Neural progenitor cell (in vitro differentiated cells): ENCODE measurements at places on chromosomes 5 and 9. TPM values are rescaled to one million over a fixed set of nuclear protein-coding genes. Genes with fewer than 3 reads are reported as not detected.

- no peaks in the 10 kb centered on the region for H3K27me3 ChIP-seq
- peak overlapping the region; percentile 81 for H3K27ac ChIP-seq
- peaks cover 29% of the 10 kb centered on the region for H3K4me1 ChIP-seq
- DNase-seq: peak; percentile 68
Observed at GRCh38 chr5:95940758-95941682, 20.6 kb downstream of the ELL2 start.

DNA sequence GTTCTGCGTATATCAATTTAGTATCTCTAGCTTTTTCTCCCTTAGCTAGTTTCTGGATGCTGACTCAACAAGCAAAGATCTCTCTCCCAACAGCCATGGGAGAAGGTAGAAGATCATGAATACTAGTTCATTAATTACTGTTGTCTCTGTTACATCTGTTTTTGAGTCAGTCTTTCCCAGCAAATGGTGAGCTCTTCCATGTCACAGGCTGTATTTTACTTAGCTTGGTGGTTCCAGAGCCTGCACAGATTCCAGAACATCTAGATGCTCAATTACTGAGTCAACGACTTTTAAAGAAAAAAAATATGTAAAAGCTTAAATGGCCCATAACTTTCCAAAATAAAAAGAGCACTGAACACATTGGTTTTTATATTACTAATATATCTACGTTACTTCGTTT is 307.2 kb downstream of the NSG2 start:
- H3K4me3 ChIP-seq: no peak overlapping the region
- H3K27me3 ChIP-seq: no peaks in the 10 kb centered on the region
- H3K36me3 ChIP-seq: no peaks in the 10 kb centered on the region
- no peaks in the 10 kb centered on the region for H3K4me1 ChIP-seq
- no peak for DNase-seq

- peak; percentile 80 for DNase-seq
- H3K27me3 ChIP-seq: no peaks in the 10 kb centered on the region
- no peak overlapping the region for H3K4me3 ChIP-seq
- no peaks in the 10 kb centered on the region for H3K36me3 ChIP-seq
- H3K27ac ChIP-seq: peak overlapping the region; percentile 71
Observed at GRCh38 chr5:82165740-82166530, 112.2 kb downstream of the RPS23 start.

LRRC70 gene
- total RNA-seq: 0.79 and 1.2 TPM in 2 replicates

GRCh38 chr9:33166231-33167083 is 679 bp downstream of the B4GALT1 start:
- peak; percentile 21 for DNase-seq
- H3K27me3 ChIP-seq: peaks cover 50% of the 10 kb centered on the region
- no peaks in the 10 kb centered on the region for H3K36me3 ChIP-seq
- H3K27ac ChIP-seq: no peak overlapping the region

ELOVL7 gene
- 2.1 and 5.5 TPM in 2 replicates for total RNA-seq

GRCh38 chr9:111715471-111715870 is 54.1 kb downstream of the GNG10 start:
- no peaks in the 10 kb centered on the region for H3K36me3 ChIP-seq
- no peak overlapping the region for H3K4me3 ChIP-seq
- no peak for DNase-seq
- no peaks in the 10 kb centered on the region for H3K4me1 ChIP-seq

DNA sequence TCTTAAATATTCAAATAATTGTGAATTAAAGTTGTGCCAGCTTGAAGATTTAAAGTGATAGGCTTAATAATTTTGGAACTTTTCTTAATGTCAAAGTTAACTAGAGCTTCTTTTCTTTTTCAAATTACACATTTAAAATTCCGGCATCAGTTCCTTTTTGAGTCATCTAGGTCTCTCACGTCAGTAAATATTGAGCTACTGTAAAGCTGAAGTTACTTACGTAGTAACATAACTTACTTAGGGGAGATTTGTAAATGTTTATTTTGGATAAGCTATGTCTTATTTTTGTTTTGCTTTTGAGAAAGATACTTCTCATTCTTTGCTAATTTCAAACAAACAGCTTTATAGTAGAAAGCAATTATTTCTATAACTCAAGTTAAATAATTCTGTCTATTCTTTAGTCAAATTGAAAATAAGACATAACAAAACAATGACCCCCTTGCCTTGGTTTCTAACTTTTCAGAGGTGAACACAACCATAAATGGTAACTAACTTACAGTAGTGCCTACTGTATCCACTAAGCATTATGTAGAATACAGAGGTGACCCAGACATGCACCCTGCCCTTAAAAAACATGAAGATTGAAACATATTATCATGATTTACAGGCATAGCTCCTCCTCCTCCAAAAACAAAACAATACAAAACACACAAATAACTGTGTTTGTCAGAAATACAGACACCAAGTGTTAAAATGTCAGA is 29.8 kb downstream of the CD274 start:
- H3K36me3 ChIP-seq: no peaks in the 10 kb centered on the region
- H3K27ac ChIP-seq: no peak overlapping the region
- no peak for DNase-seq
- no peaks in the 10 kb centered on the region for H3K4me1 ChIP-seq
- H3K27me3 ChIP-seq: no peaks in the 10 kb centered on the region

IFNA2 gene
- total RNA-seq: not detected in 2 replicates

GRCh38 chr5:177526191-177526590 is 9.4 kb upstream of the DDX41 start:
- no peaks in the 10 kb centered on the region for H3K27me3 ChIP-seq
- H3K27ac ChIP-seq: no peak overlapping the region
- no peaks in the 10 kb centered on the region for H3K4me1 ChIP-seq
- H3K4me3 ChIP-seq: no peak overlapping the region

SLC1A3 gene
- 6.7 and 8.5 TPM in 2 replicates for total RNA-seq

DNA sequence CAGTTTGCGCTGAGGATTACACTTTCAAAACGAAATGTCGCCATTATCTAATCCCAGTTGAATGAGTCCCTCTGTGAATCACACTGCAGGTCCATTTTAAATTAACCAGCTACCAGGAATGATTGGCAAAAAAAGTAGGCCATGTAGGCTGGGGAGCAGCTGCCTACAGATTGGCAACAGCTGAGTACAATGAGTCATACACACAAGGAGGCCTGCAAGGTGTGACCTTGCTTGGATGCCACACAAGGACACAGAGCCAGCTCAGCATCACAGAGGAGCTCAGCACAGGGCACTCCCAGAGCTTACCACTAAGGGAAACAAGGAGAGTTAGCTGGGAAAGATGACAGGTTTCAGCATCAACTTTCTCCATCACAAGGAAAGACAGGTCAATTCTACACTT is 12.9 kb downstream of the HAVCR1 start:
- no peaks in the 10 kb centered on the region for H3K4me1 ChIP-seq
- no peaks in the 10 kb centered on the region for H3K36me3 ChIP-seq

SLC25A48 gene
- not detected in 2 replicates for total RNA-seq

- no peaks in the 10 kb centered on the region for H3K27me3 ChIP-seq
- peaks cover 29% of the 10 kb centered on the region for H3K36me3 ChIP-seq
- H3K4me1 ChIP-seq: peaks cover 20% of the 10 kb centered on the region
- H3K4me3 ChIP-seq: no peak overlapping the region
- H3K27ac ChIP-seq: no peak overlapping the region
- DNase-seq: no peak
Observed at GRCh38 chr5:172229904-172230303, 35.9 kb downstream of the EFCAB9 start.

SLC34A3 gene
- total RNA-seq: not detected in 2 replicates

PCDHA2 gene
- total RNA-seq: 3.7 and 5.9 TPM in 2 replicates

DNA sequence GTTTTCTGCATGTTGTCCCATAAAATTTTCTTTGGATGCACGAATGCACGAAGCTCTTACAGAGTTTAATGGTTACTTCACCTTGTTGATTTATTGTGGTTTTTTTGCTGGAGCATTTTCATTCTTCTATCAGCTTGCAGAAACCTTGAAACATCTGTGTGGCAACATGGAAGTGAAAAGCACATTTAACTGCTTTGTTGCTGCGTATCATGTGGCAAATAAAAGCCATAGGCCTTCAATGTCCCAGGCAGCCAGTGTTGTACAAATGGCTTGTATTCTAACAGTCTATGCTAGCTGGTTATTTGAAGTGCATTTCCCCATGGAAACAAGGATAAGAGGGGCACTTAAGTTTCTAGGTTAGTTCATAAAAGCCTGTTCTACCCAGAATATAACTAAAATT is 42.5 kb upstream of the RASGRF2 start:
- no peaks in the 10 kb centered on the region for H3K4me1 ChIP-seq
- H3K36me3 ChIP-seq: no peaks in the 10 kb centered on the region
- H3K27ac ChIP-seq: no peak overlapping the region
- H3K27me3 ChIP-seq: no peaks in the 10 kb centered on the region

DNA sequence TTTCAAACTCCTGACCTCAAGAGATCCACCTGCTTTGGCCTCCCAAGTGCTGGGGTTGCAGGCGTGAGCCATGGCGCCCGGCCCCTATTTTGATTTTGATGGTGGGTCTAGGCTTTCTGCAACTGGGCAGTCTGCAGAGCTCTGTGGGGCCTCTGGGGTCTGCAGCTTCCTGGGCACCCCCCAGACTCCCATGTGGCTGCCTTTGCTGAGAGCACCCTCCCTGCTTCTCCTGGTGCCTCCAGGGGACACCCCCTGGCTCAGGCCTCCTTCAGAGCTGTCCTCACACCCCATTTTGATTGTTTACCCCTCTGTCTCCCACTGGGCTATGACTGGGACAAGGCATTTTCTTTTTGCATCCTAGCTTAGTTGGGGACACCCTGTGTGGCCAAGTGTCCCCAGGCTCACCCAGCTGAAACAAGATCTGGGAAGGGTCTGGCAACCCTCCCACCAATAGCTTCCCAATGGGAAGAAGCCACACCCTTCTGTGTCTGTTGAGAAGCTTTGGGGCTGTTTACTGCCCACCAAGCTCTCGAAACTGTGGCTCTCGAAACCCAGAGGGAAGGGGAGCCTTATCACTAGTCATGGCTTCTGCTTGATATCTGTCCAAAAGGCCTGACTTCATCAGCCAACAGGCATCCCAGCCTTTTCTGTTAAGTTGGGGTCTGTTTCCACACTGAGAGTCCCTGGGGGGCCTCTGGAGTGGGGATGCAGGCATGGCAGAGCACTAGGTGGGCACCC is 204.4 kb upstream of the IER5L start:
- peaks cover 14% of the 10 kb centered on the region for H3K4me1 ChIP-seq
- DNase-seq: no peak
- no peaks in the 10 kb centered on the region for H3K36me3 ChIP-seq
- peaks cover 25% of the 10 kb centered on the region for H3K27me3 ChIP-seq
- H3K27ac ChIP-seq: no peak overlapping the region
- H3K4me3 ChIP-seq: no peak overlapping the region

DNA sequence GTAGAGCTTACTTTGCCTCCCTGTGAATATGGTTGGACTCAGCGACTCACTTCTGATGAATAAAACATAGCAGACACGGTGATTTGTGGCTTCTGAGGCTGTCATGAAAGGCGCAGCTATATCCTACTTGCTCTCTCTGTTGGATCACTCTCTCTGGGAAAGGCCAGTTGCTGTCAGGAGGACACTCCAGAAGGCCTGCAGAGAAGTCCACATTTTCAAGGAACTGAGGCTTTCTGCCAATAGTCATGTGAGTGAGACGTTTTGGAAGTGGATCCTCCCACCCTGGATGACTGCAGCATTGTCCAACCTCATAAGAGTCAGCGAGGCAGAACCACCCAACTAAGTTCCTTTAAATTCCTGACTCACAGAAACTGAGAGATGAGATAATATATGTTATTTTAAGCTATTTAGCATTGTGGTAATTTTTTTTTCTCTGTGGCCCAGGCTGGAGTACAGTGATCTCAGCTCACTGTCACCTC is 156.0 kb upstream of the MAST4 start:
- no peak for DNase-seq
- no peaks in the 10 kb centered on the region for H3K4me1 ChIP-seq
- no peak overlapping the region for H3K4me3 ChIP-seq
- no peak overlapping the region for H3K27ac ChIP-seq
- H3K27me3 ChIP-seq: no peaks in the 10 kb centered on the region

GRCh38 chr5:9354336-9355081 is 191.4 kb downstream of the SEMA5A start:
- DNase-seq: no peak
- no peaks in the 10 kb centered on the region for H3K27me3 ChIP-seq
- H3K4me3 ChIP-seq: no peak overlapping the region
- H3K27ac ChIP-seq: no peak overlapping the region
- no peaks in the 10 kb centered on the region for H3K36me3 ChIP-seq

DNA sequence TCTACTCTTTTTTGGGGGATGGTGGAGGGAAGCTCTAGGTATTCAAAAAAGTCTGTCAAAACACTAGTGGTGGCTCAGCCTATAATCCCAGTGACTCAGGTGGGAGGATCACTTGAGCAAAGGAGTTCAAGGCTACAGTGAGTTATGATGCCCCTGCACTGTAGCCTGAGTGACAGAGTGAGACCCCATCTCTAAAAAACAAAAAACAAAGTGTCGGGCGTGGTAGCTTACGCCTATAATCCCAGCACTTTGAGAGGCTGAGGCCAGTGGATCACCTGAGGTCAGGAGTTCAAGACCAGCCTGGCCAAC is 15.8 kb upstream of the SLC35D2 start:
- H3K36me3 ChIP-seq: peaks cover 2% of the 10 kb centered on the region
- H3K27ac ChIP-seq: peak overlapping the region; percentile 54
- H3K4me1 ChIP-seq: peaks cover 23% of the 10 kb centered on the region
- no peak overlapping the region for H3K4me3 ChIP-seq

DNA sequence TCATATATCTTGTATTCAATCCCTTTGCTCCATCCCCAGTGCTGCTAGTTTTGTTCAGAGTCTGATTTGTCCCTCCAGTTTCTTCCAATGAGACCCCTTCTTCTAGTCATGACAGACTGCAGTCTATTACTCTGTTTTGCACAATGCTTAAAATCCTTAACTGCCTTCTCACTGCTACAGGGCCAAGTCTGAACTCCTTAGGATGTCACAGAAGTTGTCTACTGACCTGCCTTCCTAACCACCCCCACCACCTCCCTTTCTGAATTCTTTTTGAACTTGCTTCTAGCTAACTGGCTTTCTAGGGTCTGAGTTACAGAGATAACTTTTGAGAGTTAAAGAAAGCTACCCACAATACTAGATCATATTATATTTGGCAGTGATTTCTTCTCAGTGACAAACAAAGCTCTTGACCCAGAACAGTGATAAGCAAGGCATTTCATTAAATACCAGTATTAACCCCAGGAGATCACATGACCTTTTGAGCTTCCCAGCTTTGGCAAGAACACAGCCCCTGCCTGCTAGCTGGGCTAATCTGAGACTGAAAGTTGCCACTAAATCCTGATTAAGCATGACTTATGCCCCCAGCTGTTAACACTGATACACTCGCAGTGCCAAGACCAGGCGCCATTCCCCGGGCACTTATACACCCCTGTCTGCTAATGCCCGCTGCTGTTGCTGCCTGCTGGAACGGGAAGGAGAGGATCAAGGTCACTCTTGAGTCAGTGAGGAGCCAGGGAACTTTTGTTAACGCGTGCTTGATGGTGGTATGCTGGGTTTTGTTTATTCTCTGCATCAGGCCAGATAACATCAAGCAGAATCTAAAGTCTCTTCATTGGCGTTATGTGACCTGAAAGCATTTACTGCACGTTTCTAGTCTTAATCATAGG is 36.4 kb upstream of the ADAMTSL1 start:
- H3K36me3 ChIP-seq: no peaks in the 10 kb centered on the region
- H3K27me3 ChIP-seq: peaks cover 5% of the 10 kb centered on the region
- H3K4me3 ChIP-seq: no peak overlapping the region

DAPK1 gene
- 29.5 and 47.5 TPM in 2 replicates for total RNA-seq

DNA sequence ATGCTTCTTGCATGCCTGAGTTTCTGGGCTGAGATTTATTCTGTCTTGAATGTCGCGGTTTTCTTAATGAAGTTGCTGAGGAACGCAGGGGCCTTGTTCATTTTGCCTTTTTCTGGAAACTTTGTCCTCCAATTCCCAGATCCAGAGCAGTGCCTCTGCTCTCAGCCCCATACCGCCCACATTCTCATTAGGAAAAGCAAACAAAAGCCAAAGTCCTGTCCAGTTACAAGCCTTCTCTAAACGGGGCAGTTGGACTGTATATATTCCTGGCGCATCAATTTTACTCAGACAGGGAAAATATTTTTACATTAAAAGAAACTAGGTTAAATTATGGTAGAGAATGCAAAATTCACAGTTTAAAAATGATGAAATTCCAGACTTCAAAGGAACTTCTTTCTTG is 1.2 kb upstream of the PSAT1 start:
- peaks cover 20% of the 10 kb centered on the region for H3K4me1 ChIP-seq
- peak; percentile 34 for DNase-seq
- no peaks in the 10 kb centered on the region for H3K27me3 ChIP-seq
- peaks cover 7% of the 10 kb centered on the region for H3K36me3 ChIP-seq
